ENCODE measurements at places on chromosomes 12 and 14.

GRCh38 chr12:57166971-57167371, 19.6 kb upstream of the LRP1-AS start:
- DNase-seq, result no peak

DNA sequence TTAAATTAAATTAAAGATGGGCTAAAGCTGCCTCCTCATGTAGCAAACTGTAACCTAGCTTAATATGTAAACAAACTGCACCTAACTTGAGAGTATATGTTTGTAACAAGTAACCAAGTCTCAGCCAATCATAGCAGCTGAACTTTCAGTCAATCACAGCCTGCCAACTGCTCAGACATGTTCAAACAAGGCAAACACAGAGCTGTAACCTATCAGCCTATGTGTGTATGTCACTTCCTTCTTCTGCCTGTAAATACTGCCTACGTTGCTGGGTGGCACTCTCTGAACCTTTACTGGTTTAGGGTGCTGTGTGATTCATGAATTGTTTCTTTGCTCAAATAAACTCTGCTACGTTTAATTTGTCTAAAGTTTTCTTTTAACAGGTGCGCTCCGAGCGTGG, 2.9 kb downstream of the SERPINA6 start:
- DNase-seq, result no peak

- no peak for DNase-seq
These were observed 977 bp upstream of the TMEM120B start for GRCh38 chr12:121711361-121712189.

- peak; percentile 42 for DNase-seq
These were observed 62.7 kb downstream of the GALNT4 start for GRCh38 chr12:89461649-89462612.

GRCh38 chr12:58757422-58757821, 162.9 kb downstream of the LRIG3 start:
- DNase-seq, result no peak

GRCh38 chr12:42992826-42993225, 403.3 kb upstream of the PRICKLE1 start:
- DNase-seq, result no peak

- DNase-seq, result no peak
These were observed 816.9 kb downstream of the AACS start for GRCh38 chr12:125882141-125882540.

GRCh38 chr12:92369636-92370035, 224.0 kb upstream of the BTG1 start:
- DNase-seq, result no peak

DNA sequence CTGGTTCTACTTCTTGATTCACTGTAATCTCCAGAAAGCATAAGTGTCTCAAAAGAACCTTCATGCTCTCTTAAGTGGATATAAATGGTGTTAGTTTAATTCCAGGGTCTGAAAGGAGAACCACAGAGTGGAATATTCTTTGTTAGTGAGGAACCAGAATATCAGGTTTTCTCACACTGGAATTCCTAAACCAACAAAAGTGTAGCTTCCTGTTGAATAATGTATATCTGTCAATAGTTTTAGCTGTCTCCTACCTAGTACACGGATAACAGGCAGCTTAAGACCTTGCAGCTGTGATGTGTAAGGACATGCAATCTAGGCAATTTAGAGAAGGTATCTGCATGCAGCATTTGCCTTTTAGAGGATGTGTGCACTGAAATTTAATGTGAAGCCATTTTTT, 24.0 kb downstream of the LRIG3 start:
- no peak for DNase-seq

DNA sequence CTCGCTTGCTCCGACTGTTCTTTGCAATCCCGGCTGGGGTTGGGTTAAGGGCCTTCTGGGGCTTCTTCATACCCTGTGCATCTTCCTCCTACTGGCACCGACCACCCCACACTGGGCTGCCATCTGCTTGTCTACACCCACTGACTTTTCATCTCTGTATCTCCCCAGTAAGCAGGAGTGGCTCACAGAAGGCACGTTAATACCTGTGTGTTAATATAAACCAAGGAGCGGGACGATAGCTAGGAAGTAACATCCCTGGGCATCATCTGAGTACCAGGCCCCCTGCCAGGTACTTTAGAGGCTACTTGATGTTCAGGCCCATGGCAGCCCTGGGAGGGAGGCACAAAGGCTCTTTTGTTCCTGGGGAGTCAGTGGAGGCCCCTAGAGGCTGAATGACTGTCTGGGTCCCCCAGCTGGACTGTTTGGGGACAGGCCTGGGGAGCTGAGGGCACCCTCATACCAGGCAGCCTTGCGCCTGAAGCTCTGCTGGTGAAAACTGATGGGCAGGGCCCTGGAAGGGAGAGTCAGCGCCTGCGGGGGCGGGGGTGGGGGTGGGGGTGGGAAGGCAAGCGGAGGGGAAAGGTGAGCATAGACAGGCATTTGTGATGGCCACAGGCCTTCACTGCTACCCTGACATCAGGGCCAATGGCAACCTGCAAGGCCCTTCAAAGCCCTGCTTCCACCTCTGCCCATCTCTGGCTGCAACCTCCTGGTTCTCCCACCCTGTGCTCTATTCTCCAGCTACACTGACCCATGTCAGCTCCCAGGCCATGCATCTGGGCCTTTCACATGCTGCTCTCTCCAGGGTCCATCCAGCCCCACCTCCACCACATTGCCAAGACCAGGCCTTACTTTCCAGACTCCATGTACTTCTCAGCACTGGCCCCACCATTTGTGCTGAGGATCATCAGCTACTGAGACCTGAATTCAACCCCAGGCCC, 34.2 kb upstream of the DEGS2 start:
- DNase-seq, result peak; percentile 7

Data from GM20000 (cell line).